ENCODE measurements at places on chromosomes 13 and 19.
A peak's percentile ranks its signal among the peaks of the same experiment; 100 is the strongest.

DNA sequence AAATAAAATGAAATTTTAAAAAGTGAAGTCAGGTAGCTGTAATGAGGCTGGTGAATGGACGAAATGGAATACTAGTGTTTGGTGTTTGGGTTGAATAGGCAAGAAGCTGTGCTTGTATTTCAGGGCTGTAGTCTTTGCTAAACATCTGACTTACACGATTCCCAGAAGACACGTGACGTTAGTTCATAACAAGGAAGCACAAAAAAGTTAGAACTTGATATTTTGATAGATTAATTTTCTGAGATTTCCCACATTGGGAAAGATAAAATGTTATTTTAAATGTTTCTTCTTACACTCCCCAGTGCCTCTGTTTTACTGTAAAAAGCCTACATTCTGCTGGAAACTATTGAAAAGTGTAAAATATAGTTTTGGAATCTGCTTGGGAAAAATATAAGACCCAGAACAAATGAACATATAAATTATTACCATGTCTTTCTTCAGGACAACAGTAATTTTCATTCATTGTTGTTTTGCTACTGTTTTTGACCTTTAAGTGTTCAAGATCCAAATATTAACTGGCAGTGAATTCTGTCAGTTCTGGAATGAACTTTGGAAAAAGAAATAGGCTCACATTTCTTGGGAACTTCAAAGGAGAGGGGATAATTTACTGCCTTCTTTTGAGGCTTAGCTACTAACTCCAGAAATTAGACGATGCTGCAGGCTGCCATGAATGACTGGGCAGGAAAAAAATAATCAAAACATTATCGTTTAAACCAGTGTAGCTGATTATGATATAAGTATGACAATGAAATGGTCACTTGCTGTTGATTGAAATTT is 241.3 kb downstream of the SLITRK6 start:
- DNase-seq = no peak

GRCh38 chr19:49848938-49849337 is 2.0 kb upstream of the PTOV1 start:
- DNase-seq = no peak

GRCh38 chr13:47220453-47221140 is 323.7 kb upstream of the HTR2A start:
- DNase-seq = no peak

DNA sequence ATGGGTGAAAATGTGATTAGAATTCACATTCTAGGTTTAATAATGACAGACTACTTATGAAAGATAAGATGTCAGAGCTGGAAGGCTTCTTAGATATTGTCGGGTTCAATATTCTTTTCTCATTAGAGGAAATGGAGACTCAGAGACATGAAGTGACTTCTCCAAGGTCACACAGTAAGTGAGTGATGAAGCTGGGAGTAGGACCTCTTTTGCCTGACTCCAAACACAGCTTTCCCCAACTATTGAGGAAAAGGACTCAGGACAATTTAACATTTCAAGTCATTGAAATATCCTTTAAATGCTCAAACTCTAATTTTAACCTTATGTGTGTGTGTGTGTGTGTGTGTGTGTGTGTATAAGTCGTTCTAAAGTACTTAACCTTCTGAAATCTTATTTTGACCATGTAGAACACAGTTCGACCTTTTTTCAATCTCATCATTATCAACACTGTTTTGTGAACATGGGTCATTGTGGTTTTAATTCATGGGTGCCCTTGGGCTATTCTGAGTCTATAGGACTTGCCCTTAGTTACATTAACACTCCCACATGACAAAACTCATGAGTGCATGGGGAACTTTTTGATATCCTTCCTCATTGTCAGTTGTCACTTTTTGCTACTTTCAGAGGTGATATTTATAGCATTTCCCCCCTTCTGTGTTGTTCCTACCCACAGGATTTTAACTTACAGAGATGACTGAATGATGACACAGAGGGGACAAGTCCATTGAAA is 53.0 kb downstream of the LRCH1 start:
- DNase-seq = no peak

DNA sequence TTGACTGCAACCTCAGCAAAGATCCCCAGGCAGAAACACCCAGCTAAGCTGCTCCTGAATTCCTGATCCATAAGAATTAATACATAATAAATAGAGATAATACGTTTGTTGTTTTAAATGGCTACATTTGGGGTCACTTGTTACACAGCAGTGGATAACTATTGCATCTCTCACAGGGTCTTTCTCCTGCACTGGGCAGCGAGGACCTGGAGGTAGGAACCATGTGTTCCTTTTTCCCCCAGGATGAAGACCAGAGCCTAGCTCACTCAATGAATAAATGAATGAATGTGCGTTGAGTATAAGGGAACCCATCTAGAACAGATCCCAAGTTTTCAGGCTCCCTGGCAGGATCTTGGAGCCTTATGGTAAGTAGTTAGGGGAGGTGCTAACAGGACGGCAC is 30.7 kb downstream of the F2RL3 start:
- no peak for DNase-seq

- DNase-seq = no peak
Measured at GRCh38 chr19:6362351-6362801, 1.0 kb downstream of the CLPP start.

DNA sequence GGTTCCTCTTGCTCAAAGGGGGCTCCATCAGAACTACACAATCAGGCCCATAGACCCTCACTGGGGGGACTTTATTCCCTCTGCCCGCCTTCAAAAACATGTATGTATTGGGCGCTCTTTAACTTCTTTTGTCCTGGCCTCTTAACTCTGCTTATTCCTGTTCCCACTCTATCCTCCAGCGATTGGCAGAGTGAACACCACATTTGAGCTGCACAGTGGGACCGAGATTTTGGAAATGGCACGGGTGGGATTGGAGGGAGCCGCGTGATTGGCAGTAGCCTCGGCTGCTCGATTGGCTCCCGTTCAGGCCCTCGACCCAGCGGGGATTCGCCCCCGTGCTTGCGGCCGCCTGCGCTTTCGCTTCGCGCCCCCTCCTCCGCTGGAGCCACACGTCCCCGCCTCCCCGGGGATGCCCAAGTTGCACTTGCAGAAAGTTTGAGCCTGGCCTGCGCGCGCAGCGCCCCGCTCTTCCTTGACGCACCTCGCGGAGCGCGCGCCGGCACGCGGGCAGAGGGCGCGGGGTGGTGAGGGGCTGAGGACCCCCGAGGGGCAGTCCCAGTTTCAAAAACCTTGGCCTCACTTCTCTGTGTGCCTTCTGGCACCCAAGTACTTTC is at the start of gene ZIC5:
Gene ZIC5, minus strand, starts transcription at position 192 of the 614 bp plus-strand sequence. Its CDS starts 164 bp downstream, at position 28.
- no peak for DNase-seq

DNA sequence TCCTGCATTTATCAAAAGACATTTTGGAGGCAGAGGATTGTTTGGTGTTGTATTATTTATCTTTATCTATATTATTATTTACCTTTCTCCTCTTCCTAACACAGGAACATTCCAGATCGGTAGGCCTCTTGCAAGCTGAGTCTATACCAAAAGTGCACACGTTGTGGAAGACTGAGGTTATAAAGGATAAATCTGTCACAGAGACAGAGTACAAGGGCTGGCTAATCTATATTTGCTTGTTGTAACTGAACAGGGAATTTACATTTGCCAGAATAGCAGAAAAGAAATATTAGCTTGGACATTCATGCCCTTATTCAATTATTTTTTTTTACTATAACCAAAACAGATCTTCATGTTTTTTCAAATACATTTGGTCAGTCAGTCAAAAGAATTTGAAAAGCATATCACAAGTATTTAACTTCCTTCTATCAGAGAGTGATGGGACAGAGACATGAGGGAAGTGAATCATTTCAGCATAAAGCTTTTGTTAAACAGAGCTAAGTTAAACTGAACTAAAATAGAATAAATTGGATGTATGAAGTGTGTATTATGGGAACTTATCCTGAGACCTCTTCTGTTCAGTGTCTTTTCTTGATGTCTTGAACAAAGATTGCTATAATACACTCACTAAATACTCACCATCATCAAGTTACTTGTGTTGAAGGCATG is 352.5 kb downstream of the DNAJC15 start:
- DNase-seq = no peak

DNA sequence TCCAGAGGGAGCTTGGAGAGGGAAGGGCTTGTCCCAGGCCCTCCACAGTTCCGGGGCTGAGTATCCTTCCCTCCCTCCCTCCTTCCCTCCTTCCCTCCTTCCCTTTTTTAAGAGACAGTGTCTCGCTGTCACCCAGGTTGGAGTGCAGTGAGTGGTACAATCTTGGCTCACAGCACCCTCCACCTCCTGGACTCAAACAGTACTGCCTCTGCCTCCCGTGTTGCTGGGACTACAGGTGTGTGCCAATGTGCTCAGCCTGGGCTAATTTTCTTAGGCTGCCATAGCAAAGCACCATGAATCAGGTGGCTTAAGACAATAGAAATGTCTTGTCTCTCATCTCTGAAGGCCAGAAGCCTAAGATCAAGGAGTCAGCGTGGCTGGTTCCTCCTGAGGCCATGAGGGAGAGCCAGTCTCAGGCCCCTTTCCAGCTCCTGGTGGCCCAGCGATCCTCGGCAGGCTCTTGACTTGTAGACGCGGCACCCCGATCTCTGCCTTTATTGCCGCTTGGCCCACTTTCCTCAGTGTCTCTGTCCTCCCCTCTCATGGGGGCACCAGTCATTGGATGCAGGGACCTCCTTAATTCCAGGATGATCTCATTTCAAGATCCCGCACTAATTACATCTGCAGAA is 47.5 kb downstream of the CRTC1 start:
- no peak for DNase-seq

DNA sequence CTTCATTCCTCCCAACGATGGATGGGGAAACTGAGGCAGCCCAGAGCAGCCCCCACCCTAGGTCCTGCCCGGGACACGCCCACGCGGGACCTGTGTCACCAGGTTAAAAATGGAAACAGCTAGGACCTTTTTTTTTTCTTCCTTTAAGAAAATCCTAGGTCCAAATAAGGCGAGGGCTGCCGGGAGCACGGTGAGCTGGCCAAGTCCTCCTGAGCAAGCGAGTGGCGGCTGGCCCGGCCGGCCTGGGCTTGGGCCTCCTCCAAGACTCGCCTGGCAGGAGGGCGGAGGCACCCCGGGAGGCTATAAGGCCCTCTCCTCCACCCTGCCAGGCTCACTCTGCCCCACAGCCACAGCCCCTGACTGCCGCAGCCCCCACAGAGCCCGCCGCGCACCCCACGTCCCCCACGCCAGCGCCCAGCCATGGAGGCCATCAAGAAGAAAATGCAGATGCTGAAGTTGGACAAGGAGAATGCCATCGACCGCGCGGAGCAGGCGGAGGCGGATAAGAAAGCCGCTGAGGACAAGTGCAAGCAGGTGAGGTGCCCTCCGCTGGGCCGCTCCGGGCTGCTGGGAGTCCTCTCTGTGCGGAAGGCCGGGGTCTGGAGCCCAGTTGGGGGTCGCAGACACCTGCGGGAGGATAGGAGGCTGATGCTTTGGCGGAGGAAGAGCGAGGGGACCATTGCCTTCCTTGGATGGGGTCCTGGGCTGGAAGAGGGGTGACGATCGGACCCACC is 8.9 kb upstream of the TPM4 start:
- no peak for DNase-seq

DNA sequence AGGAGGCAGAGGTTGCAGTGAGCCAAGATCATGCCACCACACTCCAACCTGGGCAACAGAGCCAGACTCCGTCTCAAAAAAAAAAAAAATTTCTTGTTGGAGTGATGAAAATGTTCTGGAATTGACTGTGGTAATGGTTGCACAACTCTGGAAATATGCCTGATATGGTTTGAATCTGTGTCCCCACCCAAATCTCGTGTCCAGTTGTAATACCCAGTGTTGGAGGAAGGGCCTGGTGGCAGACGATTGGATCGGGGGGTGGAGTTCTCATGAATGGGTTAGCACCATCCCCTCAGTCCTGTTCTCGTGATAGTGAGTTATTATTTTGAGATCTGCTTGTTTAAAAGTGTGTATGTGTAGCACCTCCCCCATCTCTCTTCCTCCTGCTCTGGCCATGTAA is 41.1 kb upstream of the MAP3K10 start:
- no peak for DNase-seq

- DNase-seq = peak; percentile 61
Measured at GRCh38 chr13:113151745-113152690, 6.4 kb upstream of the PROZ start.

GRCh38 chr13:37985281-37985680 is 115.7 kb upstream of the TRPC4 start:
- no peak for DNase-seq

DNA sequence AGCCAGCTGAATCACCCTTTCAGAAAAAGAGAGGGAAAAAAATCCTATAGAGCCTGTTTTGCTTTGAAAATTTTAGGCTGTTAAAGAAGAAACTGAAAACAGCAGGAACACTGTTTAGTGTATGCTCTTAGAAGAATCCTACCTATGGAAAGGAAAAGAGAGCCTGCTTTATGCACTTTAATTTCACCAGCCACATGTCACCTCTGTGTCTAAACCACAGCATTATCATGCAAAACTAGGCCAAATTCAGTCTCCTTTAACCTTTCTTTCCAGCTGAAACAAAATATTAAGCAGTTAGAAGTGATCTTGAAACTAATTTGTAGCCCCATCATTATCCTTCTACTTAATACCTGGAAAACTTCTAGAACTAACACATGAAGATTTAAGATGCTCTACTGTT is 97.2 kb upstream of the MAB21L1 start:
- DNase-seq = no peak

- DNase-seq = no peak
Measured at GRCh38 chr13:104799152-104799551, 1732.9 kb upstream of the SLC10A2 start.

DNA sequence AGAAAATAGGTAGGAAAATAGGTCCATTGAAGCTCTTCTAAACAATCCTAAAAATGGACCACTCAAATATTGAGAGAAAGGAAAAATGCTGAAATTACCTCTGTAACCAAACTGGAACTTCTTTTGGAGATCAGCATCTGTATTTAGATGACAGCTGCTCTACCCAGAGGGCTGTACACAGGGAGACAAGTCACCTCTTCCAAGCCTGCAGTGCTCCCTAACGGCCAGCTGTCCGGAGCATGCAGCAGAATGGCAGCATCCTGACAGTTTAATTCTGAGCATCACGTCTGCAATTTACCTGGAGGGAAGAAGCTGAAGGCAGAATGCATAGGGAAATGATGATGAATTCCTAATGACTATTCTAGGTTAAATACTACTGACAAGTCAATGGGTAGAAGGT is 62.8 kb upstream of the DIAPH3 start:
- DNase-seq = peak; percentile 43

DNA sequence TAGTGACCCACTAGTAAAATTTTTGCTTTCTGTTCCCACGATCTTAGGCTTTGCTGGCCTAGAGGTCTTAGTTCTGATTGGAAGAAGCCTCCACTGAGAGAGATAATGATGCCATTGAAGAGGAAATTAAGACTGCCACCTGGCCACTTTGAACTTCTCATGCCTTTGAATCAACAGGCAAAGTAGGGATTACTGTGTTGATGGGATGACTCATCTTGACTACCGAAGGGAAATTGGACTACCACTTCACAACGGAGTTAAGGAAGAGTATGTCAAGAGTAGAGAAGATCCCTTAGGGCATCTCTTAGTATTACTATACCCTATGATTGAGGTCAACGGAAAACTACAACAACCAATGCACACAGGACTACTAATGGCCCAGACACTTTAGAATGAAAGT is 12.7 kb upstream of the FREM2 start:
- DNase-seq = no peak

GRCh38 chr19:46935066-46935663 is 74.4 kb downstream of the ARHGAP35 start:
- DNase-seq = no peak

All from hepatocyte (in vitro differentiated cells).